Omental fat pad (tissue), 4 donors: ENCODE measurements at places on chromosomes 2 and 18.

- no peak for DNase-seq
Observed at GRCh38 chr18:6921571-6921970, 192.1 kb downstream of the ARHGAP28 start.

DNA sequence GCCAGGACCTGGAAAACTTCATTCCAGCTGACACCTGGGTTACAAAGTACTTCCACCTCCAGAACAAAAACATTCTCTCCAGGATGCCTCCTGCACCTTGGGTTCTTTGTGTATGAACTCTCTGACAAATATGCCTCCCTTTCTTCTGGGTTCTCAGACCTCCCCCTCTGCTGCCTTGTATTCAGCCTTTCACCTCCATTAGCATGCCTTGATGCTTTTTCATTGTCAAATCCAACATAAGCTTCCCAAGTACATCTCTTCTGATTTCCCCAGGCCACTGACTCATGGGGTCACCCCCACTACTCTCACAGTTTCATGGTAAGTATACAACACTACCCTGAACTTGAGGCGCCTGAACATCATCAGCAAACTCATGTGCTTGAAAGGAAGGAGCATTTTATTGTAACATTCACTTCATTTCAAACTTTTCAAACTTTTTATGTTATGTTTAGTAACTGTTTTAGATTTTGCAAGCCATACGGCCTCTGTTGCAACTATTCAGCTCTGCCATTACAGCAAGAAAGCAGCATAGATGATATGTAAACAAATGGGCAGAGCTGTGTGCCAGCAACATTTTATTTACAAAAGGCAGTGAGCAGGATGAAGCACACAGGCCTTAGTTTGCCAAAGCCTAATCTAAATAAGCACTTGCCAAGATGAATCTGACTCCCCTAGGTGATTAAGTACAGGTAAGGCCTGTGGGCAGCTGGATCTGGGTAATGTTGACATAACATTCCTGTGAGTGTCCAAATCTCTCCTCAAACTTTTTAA is 32.5 kb upstream of the MRPS9 start:
- DNase-seq, result no peak

DNA sequence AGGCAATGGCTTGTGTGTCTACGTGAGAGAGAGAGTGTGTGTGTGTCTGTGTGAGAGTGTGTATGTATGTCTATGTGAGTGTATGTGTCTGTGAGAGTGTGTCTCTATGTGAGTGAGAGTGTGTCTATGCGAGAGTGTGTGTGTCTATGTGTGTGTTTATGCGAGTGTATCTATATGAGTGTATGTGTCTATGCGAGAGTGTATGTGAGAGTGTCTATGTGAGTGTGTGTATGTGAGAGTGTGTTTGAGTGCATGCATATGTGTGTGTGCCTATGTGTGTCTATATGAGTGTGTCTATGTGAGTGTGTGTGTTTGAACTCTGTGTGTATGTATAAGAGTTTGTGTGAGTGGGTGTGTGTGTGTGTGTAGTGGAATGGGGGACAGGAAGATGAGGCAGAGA is 9.8 kb upstream of the GNLY start:
- DNase-seq, result no peak

DNA sequence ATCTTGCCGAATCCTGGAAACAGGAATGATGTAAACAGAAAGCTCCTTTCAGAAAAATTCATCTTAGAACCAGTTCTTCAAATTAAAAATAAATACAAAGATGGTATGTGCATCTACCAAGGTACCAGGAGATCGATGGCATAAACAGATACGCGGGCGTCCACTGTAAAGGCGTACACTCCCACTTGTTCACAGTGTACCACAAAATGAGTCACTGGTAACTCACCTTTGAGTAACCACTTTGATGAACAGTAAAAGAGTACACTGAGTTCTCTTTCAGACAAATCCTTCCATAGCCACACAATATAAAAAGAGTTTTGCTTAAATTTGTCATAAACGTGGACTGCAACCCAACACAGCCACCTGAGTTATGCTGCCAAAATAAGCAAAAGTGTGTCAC is 128.3 kb downstream of the DNER start:
- no peak for DNase-seq

- no peak for DNase-seq
Observed at GRCh38 chr2:20012282-20013125, at the start of gene MATN3. TSS of gene MATN3 (minus strand) at chr2:20012668. CDS start at chr2:20012631, 37 bp downstream.

- DNase-seq, result no peak
Observed at GRCh38 chr18:24585996-24586566, 125.6 kb downstream of the HRH4 start.
